ENCODE measurements at places on chromosomes 16 and 17.

DNA sequence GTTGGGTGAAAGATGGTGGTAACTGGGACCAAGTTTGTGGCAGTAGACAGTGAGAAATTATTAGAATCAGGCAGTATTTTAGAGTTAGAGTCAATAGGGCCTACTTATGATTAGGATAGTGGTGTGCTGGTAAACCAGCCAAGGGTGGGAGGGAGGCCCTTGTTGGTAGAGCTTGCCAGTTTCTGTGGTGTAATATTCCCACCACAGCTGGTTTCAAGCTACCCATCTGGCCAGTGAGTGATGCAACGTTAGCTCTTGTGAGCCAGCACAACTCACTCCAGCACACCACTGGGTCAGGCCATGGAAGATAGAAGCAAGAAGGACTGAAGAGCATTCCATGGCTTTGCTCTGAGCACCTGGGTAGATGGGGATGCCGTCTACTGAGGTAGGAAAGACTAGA, 34.9 kb downstream of the GNAO1 start:
- DNase-seq = no peak

DNA sequence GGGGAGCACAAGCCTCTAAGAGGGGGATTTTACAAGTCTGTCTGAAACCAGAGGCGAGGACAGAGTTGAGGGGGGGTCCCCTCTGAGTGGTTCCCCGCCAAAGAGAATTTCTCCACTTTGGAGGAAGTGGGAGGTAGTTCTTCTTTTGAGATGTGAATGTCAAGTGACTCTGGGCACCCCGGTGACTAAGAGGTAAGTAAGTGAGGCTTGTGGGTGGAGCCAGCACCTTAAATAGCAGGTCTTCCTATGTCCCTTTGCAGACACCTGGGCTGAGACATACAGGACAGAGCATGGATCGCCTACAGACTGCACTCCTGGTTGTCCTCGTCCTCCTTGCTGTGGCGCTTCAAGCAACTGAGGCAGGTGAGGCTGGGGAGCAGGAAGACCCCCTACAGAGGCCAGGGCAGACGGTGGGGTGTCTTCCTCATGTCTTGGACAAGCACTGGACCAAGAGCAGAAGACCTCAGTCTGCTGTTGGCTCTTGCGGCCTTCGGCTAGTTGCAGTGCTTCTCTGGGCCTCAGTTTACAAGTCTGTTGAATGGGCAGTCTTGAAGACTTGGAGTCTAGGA, at the start of gene CCL22:
Gene CCL22, plus strand, starts transcription at position 257 of the 569 bp plus-strand sequence. Its CDS starts 34 bp downstream, at position 291.
- peak; percentile 44 for DNase-seq

- DNase-seq = no peak
Measured at GRCh38 chr17:1598399-1599095, 30.1 kb downstream of the SLC43A2 start.

DNA sequence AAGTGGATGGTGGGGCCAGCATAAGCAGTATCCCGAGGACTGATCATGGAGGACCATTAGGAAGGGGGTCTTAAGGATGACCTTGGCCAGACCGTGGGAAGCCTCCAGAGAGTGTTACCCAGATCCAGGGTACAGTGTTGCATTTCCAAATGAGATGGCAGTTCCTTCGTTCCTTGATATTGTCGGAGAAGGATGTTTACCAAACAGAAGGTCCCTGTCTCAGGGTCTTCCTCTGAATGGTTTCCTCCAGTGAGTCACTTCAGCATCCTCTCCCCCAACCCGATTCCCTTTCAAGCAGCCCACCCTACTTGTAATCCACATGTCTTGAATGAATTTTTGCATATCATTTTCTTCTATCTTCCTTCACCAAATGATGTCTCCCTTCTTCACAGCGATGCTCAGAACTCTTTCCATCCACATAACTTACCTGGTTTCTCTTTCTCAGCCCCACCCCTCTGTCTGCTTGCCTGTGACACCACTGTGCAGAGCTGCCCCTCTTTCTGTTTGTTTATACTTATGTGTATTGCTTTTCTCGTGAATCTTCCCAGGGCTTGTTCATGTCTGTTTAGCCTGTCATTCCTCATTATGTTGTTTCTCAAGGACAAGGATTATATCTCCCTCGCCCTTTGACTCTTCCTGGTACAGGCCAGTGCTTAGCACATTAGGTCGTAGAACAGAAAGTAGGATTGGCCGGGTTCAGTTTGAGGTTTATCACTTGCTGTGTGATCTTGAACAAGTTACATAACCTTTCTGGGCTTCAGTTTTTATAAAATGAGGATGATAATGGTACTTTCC, 5.7 kb downstream of the GOSR2 start:
- no peak for DNase-seq

GRCh38 chr17:8904201-8904600, 36.7 kb upstream of the PIK3R6 start:
- DNase-seq = peak; percentile 46

GRCh38 chr16:65034915-65035314, 86.9 kb downstream of the CDH11 start:
- no peak for DNase-seq

DNA sequence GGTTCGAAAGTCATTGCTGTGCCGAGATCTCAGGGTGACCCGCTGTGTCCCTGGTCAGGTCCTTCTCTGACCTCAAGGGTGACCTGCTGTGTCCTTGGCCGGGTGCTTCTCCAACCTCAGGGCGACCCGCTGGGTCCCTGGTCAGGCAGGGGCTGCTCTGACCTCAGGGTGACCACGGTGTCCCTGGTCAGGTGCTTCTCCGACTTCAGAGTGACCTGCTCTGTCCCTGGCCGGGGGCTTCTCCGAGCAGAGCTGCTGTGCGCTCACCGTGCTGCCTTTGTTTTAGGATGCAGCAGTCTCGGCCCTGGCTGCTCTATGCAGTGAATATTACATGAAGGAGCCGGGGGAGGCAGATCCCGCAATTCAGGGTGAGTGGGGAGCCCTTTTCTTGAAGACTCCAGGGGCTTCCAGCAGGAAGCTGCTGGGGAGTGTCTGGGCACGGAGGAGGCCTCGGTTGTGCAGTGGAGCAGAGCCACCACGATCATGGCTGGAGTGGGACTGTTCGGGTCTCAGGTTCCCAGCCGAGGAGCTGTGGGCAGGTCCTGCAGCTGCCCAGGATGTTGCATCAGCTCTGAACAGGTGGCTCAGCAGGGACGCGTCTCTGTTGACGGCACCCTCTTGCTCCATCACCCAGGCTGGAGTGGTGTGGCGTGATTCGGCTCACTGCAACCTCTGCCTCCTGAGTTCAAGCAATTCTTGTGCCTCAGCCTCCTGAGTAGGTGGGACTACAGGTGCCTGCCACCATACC, 83.7 kb upstream of the ZNF750 start:
- DNase-seq = no peak

GRCh38 chr16:56426585-56426984, 1.2 kb upstream of the AMFR start:
- no peak for DNase-seq

GRCh38 chr17:42493319-42493718, 34.6 kb downstream of the ATP6V0A1 start:
- DNase-seq = no peak

GRCh38 chr16:89987169-89987568, 32.1 kb downstream of the DBNDD1 start:
- DNase-seq = no peak

DNA sequence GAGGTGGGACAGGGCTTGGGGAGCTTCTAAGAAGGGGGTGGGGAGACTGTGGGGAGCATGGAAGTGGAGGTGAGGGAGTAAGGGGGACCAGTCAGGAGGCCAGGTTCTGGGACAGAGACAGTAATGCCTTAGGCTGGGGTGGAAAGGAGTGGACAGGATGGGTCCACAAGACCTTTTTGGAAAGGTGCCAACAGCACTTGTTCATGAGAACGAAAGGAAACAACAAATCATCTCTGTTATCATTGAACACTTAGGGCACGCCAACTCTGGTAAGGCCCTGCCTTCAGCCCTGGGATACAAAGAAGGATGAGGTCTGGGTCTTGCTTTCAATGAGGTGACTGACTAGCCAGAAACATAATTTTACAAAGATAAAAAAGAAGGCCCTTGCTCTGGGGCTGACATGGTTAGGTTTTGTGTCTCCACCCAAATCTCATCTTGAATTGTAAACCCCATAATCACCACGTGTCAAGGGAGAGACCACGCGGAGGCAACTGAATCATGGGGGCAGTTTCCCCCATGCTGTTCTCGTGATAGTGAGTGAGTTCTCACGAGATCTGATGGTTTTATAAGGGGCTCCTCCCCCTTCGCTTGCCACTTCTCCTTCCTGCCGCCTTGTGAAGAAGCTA, 113.8 kb downstream of the SLC39A11 start:
- no peak for DNase-seq

- no peak for DNase-seq
Measured at GRCh38 chr17:37787055-37787757, 42.3 kb upstream of the HNF1B start.

DNA sequence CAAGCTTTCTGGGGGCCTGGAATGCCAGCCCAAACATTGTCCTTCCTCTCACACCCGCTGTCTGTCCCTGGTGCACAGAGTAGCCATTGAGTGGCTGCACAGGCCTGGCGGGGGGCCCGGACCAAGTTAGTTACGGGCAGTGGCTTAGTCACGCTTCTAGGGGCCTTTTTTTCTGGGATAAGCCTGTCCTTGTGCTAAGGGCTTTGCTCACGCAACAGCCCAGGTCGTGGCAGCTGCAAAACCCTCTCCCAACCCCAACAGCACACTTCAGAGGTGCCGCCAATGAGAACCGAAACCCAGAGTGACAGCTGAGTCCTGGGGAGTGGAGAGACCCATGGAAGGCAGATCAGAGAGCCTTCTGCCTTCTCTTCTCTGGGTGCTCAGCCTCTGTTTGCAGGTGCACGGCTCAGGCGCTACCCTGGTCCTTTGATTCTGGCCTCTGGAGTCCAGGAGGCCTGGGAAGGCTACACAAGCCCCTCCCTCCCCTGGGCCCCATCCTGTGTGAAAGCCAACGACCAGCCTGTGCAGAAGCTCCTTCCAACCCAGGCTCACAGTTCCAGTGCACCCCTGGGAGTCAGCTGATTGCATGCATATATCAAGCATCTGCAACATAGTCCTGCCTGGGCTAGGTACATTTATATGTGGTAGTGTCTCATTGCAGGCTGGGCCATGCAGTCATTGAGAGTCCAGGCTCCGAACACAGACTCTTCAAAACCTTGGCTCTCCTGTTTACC, 9.1 kb downstream of the WSCD1 start:
- DNase-seq = no peak

DNA sequence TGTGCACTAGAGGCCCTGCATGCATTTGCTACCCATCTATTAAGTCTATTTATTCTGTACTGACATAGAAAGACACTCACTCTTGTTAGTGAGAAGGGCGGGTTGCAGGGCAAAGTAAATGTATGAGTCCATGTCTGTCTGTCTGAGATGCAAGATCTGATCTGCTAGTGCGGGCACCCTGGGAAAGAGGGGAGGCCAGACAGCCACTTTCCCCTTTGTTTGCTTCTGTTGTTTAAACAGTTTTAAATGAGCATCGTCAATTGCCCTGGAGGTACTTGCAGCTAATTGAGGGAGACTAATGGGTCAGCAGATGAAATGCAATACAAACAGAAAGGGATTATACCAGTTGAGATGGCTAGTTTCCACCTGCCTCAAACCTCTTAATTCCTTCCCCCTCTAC, 24.9 kb downstream of the SCNN1G start:
- DNase-seq = no peak

GRCh38 chr17:2337544-2338314, 428 bp downstream of the SGSM2 start:
- DNase-seq = peak; percentile 86

- peak; percentile 76 for DNase-seq
Measured at GRCh38 chr17:66373944-66374817, 71.8 kb downstream of the PRKCA start.

GRCh38 chr16:86877108-86877507, 298.8 kb downstream of the FOXL1 start:
- no peak for DNase-seq

DNA sequence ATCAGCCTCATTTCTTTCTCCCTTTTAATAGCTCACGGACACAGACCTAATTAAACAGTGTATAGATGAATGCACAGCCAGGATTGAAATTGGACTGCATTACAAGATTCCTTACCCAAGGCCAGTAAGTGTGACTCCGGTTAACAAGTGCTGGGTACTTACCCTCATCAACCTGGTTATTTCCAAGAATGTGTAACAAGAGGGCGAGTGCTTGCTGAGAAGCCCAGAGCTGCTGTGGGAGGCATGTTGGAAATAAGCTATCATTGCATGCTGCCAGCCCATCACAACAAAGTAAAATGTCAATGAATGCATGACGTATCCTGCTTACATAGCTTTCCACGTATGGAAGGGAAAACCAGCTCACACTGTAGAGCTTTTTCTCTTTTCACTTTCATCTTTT, 19.5 kb downstream of the LYRM1 start:
- DNase-seq = no peak

GRCh38 chr17:28118362-28118761, 75.9 kb downstream of the NLK start:
- no peak for DNase-seq

DNA sequence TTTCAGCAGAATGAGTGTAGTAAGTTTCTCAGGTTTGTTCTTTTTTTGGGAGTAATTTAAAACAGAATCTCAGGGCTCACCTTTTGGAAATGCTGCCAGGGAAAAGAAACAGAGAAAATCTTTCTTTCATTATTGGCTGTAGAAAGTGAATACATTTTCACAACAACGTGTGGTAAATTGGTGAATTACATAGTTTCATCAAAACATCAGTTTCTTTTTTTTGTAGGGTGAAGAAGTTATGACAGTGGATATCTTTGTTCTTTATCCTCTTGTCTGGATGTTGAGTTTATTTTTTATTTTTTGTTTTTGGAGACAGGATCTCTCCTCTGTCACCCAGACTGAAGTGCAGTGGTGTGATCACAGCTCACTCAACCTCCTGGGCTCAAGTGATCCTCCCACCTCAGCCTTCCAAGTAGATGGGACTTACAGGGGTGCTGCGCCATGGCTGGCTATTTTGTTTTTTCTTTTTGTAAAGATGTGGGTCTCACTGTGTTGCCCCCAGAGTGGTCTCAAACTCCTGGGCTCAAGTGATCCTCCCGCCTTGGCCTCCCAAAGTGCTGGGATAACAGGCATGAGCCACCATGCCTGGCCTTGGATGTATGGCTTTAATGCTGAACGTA, 2.4 kb downstream of the ZNF267 start:
- no peak for DNase-seq

DNA sequence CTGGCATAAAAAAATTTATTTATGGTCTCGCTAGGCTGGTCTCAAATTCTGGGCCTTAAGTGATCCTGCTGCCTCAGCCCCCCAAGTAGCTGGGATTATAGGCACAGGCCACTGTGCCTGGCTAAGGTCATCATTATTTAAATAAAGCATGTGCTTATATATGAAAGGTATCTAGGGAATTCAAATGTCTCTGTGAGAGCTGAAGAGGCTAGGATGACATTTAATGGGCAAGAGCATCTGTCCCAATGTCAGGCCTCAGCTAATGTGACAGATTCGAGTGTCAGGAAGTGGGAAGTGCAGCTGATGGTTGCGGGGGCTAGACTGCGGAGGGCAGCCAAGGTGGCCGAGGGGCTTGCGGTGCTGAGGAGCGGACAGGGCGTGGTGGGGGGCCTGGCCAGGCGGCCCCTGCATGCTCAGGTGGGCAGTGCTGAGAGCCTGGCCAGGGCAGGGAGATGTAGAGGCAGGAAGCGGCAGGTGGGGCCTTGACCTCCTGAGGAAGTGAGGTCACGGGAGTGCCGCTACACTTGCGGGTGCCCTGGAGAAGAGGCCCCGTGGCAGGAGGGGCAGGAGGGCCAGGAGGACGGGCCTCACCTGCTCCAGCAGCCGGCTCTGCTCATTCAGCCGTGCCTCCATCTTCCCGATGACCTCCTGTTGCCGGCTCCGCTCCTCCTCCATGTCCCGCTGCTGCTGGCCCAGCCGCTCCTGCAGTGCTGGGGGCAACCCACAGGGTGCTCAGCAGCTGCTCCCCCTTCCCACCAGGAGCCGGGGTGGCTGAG, 12.6 kb upstream of the MRPL38 start:
- no peak for DNase-seq

GRCh38 chr17:75590314-75590761, 2.7 kb downstream of the MYO15B start:
- no peak for DNase-seq

- DNase-seq = no peak
Measured at GRCh38 chr16:35711435-35711834, 2252.0 kb downstream of the TP53TG3F start.
